Activated naive CD4-positive, alpha-beta T cell treated with anti-CD3 and anti-CD28 coated beads, Interleukin-2, amount 50 U/mL, for 72 hours (primary cell): ENCODE measurements at places on chromosomes 3 and 15.

DNA sequence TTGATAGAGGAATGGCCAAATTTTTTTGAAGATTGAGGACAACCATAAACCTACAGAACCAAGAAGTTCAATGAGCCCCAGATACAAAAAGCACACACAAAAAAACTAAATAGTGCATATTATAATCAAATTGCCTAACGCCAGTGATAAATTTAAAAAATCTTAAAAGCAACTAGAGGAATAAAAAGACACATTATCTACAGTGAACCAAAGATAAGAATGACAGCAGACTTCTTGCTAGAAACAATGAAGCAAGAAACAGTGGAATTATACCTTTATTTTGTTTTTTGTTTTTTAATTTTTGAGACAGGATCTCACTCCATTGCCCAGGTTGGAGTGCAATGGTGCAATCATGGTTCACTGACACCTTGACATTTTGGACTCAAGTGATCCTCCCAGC, 9.9 kb upstream of the SAMD7 start:
- DNase-seq, result no peak

- no peak for DNase-seq
Observed at GRCh38 chr3:70111411-70111810, 111.9 kb downstream of the SAMMSON start.

- no peak for DNase-seq
Observed at GRCh38 chr3:7437231-7437630, 576.3 kb downstream of the GRM7 start.

- peak; percentile 26 for DNase-seq
Observed at GRCh38 chr15:88628018-88628654, 7.0 kb downstream of the AEN start.

GRCh38 chr15:99954361-99955180, 221.3 kb upstream of the LYSMD4 start:
- peak; percentile 33 for DNase-seq

DNA sequence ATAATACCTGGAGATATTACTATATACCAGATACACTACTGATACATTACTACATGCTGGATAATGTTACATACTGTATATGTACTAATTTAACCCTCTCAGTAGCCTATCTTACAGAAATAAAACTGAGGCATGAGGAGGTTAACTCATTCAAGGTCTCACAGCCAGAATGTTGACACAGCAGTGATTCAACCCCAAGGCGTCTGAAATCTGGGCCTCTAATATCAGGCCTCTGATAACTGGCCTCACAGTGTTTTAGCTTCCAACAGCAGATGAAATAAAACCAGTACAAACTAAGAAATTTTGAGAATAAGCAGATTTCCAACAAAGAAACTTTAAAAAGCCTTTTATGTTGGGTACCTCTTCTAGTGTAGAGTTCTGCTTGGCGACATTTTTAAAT, 23.4 kb downstream of the DZIP1L start:
- no peak for DNase-seq

DNA sequence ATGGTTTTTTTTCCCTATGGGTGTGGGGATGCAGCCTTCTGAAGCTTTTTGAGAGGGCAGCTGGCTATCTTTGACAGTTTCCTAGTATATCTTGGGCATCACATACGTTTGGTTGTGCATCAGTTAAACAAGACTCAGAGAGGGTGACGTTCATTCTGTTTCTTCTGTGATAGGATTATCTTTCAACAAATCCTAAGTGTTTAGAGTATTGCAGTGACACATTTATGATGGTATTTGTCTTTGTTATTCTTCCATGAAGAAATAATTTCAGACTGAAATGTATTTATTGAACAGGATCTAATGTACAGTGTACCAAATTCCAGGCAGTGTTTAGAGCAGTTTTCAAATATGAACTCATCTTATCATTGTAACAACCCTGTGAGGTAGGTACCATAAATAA, 114.4 kb downstream of the PLCL2 start:
- no peak for DNase-seq

GRCh38 chr3:48107227-48107626, 81.0 kb downstream of the CDC25A start:
- DNase-seq, result no peak

- DNase-seq, result peak; percentile 43
Observed at GRCh38 chr15:74320352-74321247, 46.8 kb downstream of the CYP11A1 start.

DNA sequence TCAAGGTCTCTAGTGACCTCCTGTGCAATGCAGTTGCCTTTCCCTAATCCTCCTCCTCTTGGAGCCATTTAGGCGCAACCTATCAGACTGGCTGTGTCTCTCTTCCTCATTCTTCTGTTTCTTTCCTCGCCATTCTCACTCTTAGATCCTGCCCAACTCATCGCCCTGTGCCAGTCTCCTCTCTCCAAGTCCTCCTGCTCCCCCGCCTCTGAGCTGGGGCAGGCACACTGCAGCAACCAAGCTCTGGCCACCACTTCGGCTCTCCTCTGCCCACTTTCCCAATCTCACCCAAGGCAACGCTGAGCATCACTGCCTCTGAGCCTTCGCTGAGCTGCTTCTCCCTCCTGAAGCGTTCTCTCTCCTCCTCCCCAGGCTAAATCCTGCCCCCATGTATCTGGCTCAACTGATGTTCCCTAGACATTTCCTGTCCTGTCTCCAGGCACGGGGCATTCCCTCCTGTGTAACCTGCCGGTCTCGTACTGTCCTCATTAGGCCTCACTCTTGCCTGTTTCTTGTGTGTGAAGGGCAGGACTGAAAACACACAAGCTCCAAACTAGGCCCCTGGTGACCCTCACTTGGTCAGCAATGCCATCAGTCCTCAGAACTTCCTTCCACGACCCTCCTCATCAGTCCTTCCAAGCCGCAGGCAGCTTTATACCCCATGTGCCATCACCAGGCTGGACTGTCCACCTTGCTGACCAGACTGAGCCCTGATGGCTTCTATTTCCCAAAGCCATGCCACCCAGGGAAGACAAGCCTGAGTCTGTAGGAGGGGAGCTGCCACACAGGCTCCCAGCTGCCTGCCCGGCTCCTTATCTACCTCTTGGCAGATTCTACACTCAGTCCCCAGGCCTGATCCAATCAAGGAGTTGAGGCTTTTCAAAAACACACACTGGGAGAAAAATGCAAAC, 85.6 kb downstream of the SEC22A start:
- no peak for DNase-seq

DNA sequence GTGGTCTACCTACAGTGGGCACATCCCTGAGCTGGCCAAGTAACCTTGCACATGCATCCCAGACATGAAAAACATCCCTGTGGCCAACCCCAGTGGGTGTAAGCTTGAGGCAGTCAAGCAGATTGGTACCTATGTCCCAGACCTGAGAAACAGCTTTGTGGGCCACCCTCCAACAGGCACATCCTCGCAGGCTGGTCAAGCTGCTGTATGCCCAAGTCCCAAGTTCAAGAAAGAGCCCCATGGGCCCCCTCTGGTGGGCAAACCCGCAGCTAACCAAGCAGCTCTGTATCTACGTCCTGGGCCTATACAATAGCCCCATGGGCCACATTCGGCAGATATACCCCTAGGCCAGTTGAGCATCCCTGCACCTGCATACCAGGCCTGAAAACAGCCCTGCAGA, 186.3 kb upstream of the GPR149 start:
- DNase-seq, result no peak

- no peak for DNase-seq
Observed at GRCh38 chr15:22240403-22240802, 160.1 kb downstream of the OR4M2 start.

DNA sequence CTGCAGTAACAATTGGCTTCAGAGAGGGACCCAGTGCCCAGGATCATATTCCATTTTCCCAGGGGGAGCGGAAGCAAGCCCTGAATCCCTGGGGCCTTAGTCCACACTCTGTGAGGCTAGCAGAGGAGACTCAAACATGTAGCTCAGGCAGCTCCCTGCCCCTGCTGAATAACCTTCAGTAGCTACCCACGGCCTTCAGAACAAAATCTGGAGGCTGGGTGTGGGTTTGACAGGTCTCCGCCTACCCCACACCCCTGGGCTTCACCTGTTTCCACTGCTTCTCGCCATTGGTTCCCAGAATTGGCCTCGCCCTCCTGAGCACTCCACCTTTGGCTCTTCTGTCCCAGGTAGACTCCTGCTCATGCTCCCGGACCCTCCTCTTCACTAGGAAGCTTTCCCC, 93.6 kb upstream of the ATP2B2 start:
- no peak for DNase-seq
